NCI-H748 treated with DMSO at 0.1 percent for 48 hours (cell line): ENCODE measurements at places on chromosomes 6 and 20.

GRCh38 chr6:21409231-21409630, 184.3 kb upstream of the SOX4 start:
- DNase-seq = no peak

GRCh38 chr20:64212755-64213154, 42.8 kb upstream of the PCMTD2 start:
- no peak for DNase-seq

- no peak for DNase-seq
Measured at GRCh38 chr20:58639182-58640146, 11.6 kb upstream of the STX16 start.

GRCh38 chr20:9977629-9978028, 57.2 kb upstream of the ANKEF1 start:
- no peak for DNase-seq

- DNase-seq = no peak
Measured at GRCh38 chr6:111407686-111408085, 75.3 kb downstream of the REV3L start.

GRCh38 chr6:130159956-130160355, 62.8 kb downstream of the SAMD3 start:
- DNase-seq = no peak

GRCh38 chr6:81105998-81106397, 646.5 kb downstream of the TENT5A start:
- DNase-seq = no peak

DNA sequence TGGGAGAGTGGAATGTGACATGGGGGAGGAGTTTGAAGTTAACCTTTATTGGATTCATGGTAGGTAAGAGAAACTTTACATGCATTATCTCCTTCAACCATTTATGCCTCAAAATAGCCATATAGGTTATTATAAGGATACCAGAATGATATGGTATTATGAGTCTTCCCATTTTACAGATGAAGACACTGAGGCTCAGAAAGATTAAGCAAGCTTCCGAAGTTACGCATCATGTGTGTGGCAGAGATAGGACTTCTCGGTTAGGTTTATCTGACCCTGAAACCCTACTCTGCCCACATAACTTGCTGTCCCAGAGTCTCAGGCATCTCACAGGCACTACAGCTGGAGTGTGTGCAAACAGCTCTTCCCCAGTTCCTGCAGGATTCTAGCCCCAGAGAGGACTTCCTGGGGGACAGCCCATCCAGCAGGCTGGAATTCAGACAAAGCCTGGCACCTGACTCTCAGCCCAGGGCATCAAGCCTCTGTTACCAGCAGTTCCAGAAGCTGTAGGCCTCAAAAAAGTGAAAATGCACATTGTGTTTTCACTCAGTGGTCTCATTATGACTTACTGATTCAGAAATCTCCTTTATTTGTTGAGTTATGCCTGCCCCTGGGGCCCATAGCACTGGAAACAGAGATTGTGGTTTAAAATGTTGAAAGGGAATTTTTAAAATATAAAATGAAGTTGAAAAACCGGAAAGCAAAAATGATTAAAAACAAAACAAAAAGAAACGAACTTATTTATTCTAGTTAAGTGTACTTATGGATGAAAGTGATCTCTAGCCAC, 512.8 kb upstream of the CHD6 start:
- no peak for DNase-seq
